Upper lobe of left lung (tissue), 6 donors: ENCODE measurements at places on chromosomes 13 and 19.

DNA sequence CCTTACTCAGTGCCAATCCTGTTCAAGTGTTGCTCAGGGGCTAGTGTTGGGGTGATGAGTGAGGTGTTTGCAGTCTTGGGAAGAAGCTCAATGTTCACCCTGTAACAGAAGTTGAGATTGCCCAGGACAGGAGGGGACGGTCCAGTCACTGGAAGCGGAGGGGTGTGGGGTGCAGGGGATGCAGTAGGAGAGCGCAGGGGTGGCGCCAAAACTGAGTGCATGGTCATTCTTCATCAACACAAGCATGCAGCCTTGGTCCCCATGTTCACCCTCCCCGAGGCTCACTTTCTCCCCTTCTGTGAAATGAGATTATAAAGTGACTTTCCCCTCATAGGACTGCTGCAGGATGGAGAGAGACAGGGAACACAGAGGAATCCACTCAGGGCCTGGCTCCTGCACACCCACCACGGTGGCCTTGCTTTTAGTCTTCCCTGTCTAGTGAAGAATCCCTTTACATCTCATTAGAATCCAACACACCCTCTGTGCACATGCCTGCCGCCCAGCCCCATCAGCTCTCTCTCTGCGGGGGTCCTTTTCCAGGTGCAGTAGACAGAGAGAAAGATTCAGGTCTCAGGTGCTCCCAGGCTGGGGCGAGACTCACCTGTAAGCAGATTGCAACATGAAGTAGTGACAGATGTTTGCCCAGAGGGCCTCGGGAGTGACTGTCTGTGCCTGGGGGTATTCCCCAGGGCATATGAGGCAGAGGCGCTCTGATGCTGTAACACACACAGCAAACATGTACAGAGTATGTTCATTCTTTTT lies 93.2 kb downstream of the TSHZ3 start:
- no peak for DNase-seq

- DNase-seq = no peak
Measured at GRCh38 chr13:108895220-108895704, 265.9 kb downstream of the MYO16 start.

DNA sequence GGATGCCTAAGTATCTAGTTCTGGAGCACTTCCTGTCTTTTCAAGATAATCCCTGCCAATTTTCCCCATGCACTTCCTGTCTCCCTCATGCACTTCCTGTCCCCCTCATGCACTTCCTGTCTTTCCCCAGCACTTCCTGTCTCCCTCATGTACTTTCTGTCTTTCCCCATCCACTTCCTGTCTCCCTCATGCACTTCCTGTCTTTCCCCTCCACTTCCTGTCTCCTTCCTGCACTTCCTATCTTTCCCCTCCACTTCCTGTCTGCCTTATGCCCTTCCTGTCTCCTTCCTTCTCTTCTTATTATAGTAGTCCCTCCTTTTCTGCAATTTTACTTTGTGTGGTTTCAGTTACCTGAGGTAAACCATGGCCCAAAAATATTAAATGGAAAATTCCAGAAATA lies 3.0 kb upstream of the TNNT1 start:
- DNase-seq = no peak

DNA sequence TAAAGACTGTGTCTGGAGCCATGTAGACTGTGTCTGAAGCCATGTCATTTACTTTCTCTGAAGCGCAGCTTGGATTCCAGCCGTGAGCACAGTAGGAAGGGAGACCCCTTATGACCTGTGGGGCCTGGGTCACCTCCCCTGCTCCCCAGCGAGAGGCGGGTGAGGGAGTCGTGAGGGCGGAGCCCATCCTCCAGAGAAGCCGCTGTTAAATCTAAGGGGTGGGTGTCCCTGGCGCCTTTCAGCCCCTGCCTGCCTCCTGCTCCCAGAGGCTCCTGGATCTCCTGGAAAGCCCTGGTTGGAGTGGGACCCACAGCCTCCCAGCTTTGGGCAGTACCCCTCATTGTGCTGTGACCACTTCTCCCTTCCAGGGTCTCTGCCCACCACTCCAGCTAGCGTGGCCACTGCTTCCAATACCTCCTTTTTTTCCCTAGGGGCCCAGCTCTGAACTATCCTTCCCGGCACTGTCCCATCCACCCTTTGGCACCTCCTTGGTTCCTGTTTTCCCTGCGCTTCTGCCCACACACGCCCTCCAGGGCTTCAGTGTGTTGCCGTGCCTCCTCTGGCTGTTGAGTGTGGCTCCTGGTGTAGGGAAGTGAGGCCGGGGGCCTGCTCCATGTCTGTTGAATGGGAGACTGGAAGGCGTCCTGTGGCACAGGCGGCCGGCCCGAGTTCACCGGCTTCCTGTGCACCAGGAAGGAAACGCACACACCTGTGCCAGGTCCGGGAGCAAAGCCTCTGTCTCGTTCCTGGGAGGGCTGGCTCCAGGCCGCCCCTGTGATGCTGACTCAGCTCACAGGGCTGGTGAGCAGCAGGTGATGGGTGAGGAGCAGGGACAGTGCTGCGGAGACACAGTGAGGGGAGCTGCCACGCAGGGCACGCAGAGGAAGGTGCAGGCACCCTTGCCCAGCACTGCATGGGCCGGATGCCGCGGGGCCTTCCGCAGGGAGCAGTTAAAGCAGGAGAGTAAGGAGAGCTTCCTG lies 29.4 kb downstream of the ATP4B start:
- no peak for DNase-seq

- DNase-seq = no peak
Measured at GRCh38 chr13:91381371-91381770, 17.1 kb upstream of the GPC5 start.

DNA sequence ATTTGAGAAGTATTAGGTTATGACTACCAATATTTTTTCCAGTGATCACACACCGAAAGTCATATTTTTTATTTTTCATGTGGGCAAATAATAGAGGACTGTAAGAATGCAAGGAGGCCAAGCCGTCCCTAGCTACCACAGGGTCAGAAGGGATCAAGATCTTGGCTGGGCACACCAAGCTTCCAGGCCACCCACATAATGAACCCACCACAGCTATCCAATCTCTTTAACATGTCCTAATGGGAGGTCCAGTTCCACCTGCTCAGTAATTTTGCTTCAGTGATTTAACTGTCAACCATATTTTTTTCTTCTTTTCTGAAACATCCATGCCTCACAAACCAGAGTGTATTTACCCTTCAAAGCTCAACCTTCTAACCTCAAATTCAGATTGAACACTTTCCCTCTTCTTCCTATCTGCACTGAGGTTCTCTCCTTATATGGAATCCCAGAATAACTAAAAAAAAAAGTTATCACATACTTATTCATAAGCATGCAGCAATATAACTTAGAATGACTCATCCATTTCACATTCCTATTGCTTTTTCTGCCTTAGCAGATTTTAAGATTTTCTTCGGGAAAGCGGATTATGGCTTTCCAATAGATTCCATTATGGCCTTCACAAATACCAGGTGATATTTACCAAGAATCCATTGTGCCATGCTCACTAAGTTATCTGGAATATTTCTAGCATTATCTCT lies 12.2 kb downstream of the ARGLU1 start:
- DNase-seq = no peak

GRCh38 chr19:32599736-32600157 lies 18.8 kb downstream of the PDCD5 start:
- no peak for DNase-seq

GRCh38 chr13:112434937-112435523 lies 58.9 kb downstream of the SPACA7 start:
- DNase-seq = no peak

- no peak for DNase-seq
Measured at GRCh38 chr13:67119481-67119894, 110.6 kb downstream of the PCDH9 start.

DNA sequence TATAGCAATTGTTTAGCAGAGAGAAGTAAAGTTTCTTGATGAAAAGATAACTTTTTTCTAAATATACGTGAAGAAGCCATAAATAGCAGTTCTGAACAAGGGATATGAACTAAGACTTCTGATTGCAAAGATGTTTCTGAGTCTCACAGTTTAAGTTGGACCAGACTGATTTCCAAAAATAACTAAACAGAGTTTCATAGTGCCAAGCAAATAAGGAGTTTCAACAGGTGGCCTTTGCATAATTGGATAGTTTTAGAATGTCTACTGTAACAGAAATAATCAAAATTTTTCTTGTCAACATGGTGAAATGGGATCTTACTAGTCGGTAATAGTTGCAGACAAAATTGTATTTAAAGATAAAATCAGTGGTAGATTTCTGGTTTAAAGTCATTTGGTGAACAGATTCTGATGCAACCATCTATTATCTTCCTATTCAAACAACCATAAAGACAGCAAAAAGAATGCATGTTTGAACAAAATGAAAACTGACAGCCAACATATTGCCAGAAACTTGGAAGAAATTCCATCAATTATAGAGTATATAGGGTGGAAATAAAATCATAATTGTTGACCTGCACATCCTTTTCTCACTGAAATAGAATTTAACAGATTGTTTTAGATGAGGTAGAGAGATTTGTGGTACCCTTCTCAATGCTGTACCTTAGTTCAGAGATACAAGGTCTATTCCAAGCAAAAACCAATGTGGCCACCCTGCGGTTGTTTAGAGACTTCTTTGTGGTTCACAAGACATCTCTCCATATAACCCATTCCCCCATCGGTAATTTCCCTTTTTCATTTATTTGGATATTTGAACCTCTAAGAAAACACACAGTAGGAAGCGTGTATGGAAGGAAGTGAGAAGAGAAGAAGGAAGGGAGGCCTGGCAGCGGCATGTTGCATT lies 275.3 kb downstream of the COG6 start:
- no peak for DNase-seq

- DNase-seq = no peak
Measured at GRCh38 chr19:28494461-28494860, 718.5 kb downstream of the UQCRFS1 start.

DNA sequence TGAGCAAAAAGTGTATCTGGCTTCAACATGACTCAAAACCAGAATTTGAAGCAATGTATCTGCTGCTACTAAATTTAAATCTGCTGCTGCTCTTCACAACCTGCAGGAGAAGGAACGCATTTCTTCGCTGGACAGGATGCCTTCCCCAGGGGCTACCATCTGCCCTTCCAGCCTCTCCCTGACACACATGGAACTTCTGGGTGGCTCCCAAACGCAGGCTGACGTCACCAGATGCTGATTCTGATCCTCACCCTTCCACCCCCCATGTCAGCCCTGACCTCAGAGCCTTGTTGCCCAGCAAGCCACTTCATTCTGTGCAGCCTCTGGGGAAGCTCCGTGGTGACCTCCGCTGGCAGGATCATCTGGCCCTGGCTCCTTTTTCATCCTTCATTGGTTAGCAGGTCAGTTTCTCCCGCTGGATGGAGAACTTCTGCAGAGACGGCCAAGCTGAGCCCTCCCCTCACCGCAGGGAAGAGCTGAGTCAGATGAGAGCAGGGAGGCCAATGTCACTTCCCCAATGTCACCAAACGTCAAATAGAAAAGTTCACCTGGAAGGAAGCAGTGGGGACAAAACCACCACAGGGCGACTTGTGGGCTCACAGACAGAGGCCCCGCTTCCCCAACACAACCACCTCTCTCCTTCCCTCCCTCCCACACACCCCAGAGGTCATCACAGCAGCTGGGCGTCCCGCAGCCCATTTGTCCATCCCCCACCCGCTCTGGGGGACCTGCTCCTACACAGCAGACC lies 14.0 kb upstream of the RAB20 start:
- DNase-seq = no peak

- no peak for DNase-seq
Measured at GRCh38 chr19:46544651-46545050, 49.0 kb upstream of the PNMA8B start.

GRCh38 chr13:51785712-51786424 lies 18.1 kb downstream of the DHRS12 start:
- peak; percentile 54 for DNase-seq

DNA sequence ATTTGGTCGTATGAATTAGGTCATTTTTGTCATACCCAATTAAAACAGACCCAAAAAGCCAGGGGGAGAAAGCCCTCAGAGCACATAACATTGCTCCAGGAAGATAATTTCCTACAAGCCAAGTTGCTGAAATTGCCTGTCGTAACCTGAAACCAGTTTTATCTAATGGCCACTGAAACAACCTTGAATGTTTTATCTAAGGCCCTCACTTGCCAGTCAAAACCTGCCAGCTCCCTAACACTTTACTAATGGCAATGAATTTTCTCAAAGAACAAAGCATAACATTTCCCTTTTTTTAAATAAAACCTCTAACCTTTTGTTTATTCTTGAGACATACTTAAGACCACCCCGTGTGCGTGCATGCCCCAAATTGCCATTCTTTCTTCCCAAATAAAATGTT lies 496.2 kb upstream of the KLHL1 start:
- no peak for DNase-seq

DNA sequence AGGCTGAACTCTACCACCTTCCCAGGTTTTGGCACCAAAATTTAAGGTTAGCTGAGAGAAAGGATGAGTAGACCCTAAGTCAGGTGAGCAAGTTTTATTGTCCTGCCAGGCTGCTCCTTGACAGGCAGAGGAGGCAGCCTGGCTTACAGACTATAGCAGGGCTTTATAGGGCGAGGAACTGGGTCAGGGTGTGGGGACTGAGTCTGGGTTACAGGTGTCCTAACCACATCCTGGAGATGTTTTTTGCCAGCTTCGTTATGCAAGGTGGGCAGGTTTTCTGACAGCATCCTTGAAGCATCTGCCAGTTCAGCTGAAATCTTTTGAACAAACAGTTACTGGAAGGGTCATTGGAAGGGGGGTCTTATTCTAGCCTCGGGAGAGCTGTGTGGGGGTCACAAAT lies 905.7 kb upstream of the SLITRK5 start:
- DNase-seq = no peak

DNA sequence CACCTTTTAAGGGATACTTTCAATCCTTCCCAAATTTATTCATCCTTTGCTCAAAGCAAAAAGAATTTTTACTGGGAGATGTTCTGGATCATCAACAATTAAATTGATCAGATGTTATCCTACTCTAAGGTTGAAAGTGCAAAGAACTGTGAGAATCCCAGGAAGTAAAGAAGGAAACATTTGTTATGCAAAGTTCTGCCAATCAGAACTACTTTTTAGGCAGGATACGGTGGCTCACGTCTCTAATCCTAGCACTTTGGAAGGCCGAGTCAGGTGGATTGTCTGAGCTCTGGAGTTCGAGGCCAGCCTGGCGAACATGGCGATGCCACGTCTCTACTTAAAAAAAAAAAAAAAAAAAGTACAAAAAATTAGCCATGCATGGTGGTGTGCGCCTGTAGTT lies 882.3 kb downstream of the DIAPH3 start:
- no peak for DNase-seq

GRCh38 chr19:8491574-8491973 lies 10.9 kb downstream of the PRAM1 start:
- DNase-seq = no peak

- no peak for DNase-seq
Measured at GRCh38 chr13:94419304-94419924, 60.1 kb downstream of the DCT start.

GRCh38 chr13:110589793-110590390 lies 25.5 kb upstream of the NAXD start:
- no peak for DNase-seq

- DNase-seq = peak; percentile 50
Measured at GRCh38 chr13:50713523-50714248, 129.8 kb downstream of the DLEU7 start.
